ENCODE measurements at places on chromosomes 13 and 19. TPM values are rescaled to one million over a fixed set of nuclear protein-coding genes. Genes with fewer than 3 reads are reported as not detected.

- DNase-seq = no peak
Observed at GRCh38 chr13:27920677-27921420, 1.0 kb downstream of the PDX1 start.

The PEAK3 gene
- total RNA-seq = not detected

The PPM1N gene
- 1.1 TPM for total RNA-seq

GRCh38 chr13:51770681-51771417 is 33.1 kb downstream of the DHRS12 start:
- no peak for DNase-seq

The GADD45B gene
- 48.5 TPM for total RNA-seq

DNA sequence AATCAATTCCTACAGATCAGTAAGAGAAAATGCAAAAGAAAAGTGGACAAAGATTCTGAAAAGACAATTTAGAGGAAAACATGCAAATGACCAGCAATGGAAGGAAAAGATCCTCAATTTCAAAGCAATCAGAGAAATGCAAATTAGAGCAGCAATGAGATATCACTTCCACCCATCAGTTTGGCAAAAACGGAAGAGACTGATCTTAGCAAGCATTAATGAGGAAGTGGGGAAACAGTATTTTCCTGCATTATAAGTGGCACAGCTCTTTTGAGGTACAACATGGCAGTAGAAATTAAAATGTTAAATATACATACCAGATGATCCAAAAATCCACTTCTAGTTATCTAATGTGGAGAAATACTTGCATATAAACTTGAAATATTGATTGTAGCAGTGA is 69.1 kb upstream of the SLC7A1 start:
- DNase-seq = no peak

The PGLYRP2 gene
- total RNA-seq = not detected

The PLIN3 gene
- 105 TPM for total RNA-seq

DNA sequence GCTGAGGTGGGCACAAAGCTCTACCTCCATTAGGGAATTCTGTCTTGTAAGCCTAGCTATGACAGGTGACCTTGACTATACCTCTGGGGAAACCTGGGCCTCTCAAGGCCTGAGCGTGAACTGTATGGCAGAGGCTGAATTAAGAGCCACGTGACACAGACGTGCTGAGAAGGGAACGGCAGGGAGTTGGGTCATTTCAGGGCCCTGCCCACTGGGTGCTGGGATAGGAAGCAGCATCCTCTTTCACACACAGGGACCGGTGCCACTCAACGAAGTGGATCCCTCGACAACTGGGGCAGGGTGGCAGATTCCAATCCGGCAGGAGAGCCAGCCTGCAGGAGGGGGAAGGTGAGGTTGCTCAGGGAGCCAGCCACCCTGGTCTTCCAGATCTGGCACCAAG is 9.2 kb downstream of the ASF1B start:
- no peak for DNase-seq

DNA sequence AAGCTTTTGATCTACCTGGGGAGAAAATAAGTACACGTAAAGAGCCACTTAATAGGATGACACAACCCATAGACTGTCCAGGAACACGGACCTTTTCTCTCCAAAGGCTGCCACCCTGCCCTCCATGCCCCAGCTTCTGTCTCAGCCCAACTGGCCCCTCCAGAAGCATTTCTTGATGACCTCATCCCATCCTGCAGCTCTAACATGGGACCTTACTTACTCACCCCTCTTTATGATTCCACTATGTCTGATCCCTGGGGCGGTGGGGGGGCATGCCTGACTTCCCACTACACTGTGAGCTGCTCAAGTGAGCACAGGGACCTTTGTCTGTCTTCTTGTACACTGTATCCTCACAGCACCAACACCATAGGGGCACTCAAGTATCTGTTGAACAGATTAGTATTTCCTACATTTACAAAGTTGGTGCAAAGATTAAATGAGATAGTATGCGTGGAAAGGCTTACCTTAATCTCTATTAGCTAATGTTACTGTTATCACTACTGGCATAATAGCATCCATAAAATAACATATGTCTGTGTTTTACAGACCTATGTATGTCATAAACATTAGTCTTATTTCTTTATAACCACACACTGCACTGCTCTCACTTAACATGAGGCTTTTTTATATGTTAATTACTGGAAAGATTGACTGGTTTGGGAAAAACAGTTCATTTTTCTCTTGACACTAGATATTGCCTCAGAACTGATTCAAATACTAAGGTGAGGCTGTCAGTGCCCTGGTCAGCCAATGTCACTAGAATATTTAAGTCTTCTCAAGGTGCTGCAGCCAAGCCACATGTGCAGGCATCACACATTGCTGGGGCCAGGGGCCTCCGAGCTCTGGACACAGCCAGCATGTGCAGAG is 100.9 kb downstream of the FOXO1 start:
- DNase-seq = no peak

The CEACAM16 gene
- total RNA-seq = not detected

GRCh38 chr19:57583521-57584416 is at the start of gene ZIK1:
ZIK1 (plus strand) TSS chr19:57584145; CDS start chr19:57584357, 212 bp downstream.
- DNase-seq = peak; percentile 37

- DNase-seq = no peak
Observed at GRCh38 chr13:98293103-98293502, 116.0 kb upstream of the RNF113B start.

The DMRTC2 gene
- not detected for total RNA-seq

GRCh38 chr13:93066187-93066586 is 160.4 kb upstream of the GPC6 start:
- DNase-seq = no peak

The NLRP9 gene
- total RNA-seq = not detected

- DNase-seq = no peak
Observed at GRCh38 chr19:805600-806550, 8.6 kb downstream of the PTBP1 start.

GRCh38 chr19:19554074-19555023 is 16.3 kb downstream of the CILP2 start:
- DNase-seq = no peak

DNA sequence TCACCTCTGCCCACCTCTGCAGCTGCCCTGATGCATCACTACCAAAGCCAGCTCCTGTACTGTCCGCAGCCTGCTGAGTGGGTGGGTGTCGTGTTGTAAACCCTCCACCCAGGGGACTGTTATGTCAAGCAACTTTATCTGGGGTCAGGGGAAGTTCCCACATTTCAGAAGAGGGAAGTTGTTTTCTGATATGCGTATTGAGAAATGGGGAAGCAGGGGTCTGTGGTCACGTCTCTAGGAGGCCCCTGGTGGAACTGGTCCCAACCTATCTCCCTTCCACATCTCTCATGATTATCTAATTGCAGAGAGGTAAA is 31.2 kb downstream of the CLEC17A start:
- DNase-seq = no peak

- no peak for DNase-seq
Observed at GRCh38 chr19:43518051-43518450, 8.9 kb downstream of the ETHE1 start.

- DNase-seq = no peak
Observed at GRCh38 chr13:77918391-77919245, at the start of gene EDNRB. EDNRB (minus strand) TSS chr13:77918831; CDS start chr13:77918573, 258 bp downstream.

GRCh38 chr13:76556627-76557026 is 329.6 kb downstream of the KCTD12 start:
- DNase-seq = no peak

GRCh38 chr19:32910874-32911273 is 41.3 kb upstream of the SLC7A9 start:
- DNase-seq = no peak

DNA sequence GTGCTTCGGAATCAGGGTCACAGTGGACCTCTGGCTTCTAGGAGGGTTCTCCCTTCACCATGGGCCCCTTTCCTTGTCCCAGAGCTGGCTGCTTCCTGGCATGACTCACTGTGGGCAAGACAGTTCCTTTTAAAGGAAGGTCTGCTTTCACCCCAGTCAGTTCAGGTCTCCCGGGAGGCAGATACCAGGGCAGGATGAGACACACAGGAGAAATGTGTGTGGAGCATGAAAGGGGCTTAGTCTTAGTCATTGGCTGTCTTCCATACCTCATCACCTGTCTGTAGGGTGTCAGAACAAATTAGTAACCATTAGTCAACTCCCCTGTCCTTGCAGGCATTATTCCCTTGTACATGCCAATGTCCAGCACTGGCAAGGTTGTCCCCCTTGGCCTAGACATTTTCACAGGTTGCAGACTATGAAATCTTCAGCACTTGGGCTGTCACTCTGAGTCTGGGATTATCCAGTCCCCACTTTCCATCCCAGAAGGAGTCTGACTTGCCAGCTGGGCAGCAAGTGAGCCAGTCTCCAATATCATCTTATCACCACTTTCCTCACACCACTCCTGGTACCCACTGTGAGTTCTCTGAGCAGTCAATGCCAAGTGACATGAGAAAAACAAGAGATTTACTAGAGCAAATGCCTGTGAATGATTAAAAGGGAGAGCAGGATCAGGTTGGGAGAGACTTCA is 76.8 kb upstream of the MEDAG start:
- DNase-seq = no peak

GRCh38 chr13:25800523-25800922 is 251.3 kb downstream of the SHISA2 start:
- no peak for DNase-seq

DNA sequence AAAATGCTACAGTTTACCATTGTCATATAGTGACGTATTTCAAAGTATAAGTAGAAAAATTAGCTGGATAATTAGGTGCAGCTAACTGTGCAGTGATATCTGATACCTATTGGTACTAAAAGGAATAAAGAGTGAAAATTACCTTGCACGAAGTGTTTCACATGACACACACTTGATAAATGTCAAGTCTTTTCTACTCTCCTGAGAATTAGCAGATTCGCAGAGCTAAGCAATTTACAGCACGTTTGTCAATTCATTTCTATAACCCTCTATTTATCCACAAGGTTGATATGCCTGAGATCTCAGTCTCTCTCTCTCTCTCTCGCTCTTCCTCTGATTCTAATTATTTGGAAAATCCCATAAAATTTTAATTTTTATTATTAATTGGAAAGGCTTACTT is 1109.0 kb downstream of the EFNB2 start:
- DNase-seq = no peak

- no peak for DNase-seq
Observed at GRCh38 chr13:26946684-26947343, 186.2 kb upstream of the GPR12 start.

GRCh38 chr19:30587869-30588268 is 215.7 kb downstream of the ZNF536 start:
- no peak for DNase-seq

- no peak for DNase-seq
Observed at GRCh38 chr19:17673937-17674799, 14.0 kb downstream of the UNC13A start.

DNA sequence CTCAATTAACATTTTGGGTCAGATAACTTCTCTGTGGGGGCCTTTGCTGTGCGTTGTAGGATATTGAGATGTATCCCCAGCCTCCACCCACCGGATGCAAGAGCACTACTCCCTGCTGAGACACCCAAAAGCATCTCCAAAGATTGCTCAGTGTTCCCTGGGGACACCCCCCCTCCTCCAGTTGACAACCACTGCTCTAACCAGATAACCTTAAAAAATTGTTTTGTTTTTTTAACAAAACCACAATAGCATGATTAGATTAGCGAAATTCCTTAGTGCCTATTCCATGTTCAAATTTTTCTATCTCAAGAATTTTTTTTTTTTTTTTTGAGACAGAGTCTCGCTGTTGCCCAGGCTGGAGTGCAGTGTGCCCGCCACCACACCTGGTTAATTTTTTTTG is 2.6 kb upstream of the EPN1 start:
- no peak for DNase-seq

DNA sequence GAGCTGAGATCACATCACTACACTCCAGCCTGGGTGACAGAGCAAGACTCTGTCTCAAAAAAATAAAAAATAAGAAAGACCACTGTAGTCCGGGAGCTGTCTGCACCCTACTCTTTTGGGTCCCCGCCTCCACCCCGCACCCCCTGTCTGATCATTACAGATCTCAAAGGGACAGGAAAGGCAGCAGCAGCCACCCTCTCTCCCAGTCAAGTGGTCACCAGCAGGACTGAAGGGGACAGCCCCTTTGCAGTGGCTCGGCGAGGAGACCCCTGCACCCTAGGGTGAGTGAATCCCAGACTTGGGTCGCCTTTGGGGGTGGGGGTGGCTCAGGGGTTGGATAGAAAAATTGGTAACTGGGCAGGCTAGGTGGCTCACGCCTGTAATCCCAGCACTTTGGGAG is 12.5 kb upstream of the KCNN1 start:
- DNase-seq = no peak

- DNase-seq = no peak
Observed at GRCh38 chr19:31518216-31519020, 169.2 kb upstream of the TSHZ3 start.

GRCh38 chr19:42311657-42312056 is 1.5 kb upstream of the TMEM145 start:
- DNase-seq = no peak

DNA sequence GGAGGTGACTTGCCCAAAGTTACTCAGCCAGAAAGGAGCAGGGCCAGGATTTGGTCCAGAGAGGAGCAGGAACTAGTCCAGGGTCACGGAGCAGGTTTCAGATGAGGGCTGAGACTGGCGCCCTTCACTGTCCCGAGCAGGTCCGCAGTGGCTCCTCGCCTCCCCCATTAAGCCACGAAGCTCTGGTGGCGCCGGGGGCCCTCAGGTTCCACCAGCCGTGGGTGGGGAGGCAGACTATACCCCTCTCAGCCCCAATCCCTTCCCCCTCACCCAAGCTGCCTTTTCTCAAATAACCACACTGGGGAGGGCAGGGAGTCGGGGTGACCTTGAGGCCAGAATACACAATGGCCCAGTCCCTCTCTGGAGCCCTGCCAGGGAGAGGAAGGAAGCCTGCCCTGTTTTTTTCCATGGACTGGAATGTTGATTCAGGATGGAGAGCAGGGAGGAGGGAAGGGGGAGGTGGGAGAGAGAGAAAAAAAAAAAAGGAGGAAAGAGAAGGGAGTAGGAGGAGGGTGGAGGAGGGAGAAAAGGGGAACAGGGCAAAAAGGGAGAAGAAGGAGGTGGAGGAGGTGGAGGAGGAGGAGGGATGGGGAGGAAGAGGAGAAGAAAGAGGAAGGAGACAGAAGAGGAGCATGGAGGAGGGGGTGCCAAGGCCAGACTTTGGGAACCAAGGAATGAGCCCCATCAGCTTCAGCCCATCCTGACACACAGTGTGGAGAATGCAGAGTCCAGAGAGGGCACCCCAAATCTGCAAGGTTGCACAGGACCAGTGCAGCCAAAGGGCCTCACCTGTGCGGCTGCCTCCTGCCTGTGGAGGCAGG is 19.7 kb downstream of the CEACAM16 start:
- DNase-seq = peak; percentile 92

Data from glomerular endothelial cell (primary cell).